ENCODE measurements at places on chromosomes 11 and 22.

DNA sequence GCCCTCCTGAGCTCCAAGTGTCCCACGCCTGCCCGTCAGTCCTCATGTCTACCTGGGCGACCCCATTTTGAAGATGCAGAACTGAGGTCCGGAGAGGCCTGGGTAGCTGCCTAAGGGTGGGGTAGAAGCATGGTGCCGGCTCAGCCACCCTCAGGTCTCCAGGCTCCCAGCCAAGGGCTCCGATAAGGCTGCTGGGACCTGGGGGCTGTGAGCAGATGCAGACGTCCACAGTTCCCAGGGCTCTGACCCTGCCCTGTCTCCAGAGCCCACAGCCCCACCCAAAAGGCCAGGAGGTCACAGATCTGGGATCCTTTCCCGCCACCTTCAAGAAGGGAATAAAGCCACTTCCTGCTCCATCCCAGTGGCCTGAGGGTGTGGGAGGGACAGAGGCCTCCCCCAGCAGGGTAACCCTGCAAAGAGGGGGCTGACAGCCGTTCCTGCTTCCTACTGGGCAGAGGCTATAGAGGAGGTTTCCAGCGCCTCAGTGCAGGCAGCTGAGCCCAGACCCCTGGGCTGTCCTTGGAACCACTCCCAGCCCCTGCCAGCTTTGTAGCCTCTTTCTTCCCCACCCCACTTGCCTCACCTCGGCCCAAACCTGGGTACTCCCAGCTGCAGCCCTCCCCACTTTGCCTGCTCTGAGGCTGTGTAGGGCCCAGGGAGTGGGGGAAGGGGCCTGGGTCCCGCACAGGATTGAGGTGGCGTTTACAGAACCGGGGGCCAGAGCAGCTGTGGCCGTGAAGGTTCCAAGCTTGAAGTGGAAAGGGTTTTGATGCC, 85.5 kb downstream of the CDKN1C start:
- no peak for DNase-seq

- DNase-seq: no peak
Measured at GRCh38 chr11:57785072-57785471, 23.5 kb downstream of the CTNND1 start.

GRCh38 chr11:82546661-82547557, 186.8 kb downstream of the FAM181B start:
- DNase-seq: no peak

- DNase-seq: no peak
Measured at GRCh38 chr11:12086271-12087074, 23.9 kb upstream of the MICAL2 start.

DNA sequence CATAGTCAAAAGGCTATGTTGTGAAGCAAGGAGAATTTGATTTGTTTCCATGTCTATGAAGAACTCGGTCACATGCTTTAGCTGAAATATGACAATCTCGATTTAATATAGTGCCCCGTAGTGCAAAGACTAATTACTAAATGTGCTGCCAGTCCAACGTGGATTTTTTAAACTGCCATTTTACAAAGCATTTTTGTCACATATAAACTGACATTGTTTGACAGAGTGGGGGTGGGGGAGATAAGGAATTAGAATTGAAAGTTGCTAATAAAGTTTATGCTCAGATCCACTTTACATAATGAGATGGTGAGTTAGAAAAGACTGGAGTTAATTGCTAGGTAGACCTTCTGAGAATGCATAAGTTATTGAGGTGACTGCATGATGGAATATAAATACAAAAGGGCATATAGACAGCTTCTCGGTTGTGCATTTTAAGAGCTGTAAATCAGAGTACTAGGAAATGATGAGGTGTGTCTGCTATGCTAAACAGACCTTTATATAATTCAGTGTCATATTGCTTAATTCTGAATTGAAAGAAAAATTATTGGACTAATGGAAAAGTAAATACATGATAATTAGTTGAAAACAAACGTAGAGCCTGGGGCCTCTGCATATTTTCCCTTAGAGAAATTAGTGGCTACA, 158.9 kb upstream of the MTNR1B start:
- DNase-seq: no peak

DNA sequence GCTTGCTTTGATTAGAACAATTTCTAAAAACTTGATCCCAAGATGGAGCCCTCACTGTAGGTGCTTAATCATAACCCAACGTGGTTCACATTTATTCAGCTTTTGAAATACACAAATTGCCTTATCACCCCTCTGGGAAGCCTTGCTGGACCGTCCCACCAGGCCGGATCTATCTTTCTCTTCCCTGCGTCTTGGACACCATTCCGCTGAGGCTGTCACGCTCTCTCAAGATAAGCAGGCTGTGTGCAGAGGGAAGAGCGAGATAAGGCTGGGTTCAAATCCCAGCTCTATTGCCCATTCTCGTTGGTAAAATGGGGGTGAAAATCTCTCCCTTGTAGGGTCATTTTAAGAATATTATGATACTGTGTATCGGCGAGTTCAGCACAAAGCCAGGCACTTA, 20.5 kb upstream of the TP53I11 start:
- no peak for DNase-seq

DNA sequence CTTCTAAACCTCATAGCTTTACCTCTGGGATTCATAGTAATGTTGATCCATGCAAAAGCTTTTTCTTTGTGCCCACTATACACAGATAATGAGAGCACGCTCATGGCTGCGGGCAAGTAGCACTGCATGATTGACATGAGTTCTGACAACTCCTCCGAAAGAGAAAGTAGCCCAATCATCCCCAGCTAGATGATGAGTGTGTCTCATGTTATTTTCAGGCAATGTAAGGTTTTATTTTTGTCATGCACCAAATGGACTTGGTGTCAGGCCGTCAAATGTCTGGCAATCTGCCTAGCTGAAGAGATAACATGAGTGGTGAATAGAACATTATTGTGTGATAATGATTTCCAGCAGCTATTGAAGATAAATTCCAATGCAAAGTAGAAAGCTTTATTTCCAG, 662.6 kb downstream of the NTM start:
- no peak for DNase-seq

- no peak for DNase-seq
Measured at GRCh38 chr11:117884994-117885393, 8.5 kb upstream of the FXYD6 start.

- no peak for DNase-seq
Measured at GRCh38 chr11:77396305-77396704, 77.6 kb downstream of the PAK1 start.

DNA sequence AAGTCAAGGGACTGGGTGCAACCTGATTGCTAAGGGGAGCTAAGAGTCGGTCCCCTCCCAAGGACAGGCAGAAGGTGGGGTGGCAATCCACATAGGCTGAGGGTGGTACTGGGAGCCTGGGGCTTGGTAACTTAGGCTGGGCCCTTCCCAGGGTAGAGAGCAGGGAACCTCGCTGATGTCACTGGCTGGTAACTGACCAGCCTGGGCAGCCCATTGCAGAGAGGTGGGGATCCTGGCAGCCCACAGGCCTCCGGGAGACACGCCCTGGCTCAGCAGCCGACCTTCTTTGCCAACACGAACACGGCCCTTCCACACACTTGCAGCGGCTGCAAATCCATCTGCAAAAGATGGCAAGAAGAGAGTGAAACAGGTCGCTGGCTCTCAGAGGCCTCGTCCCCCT, 25.4 kb downstream of the A4GALT start:
- no peak for DNase-seq
